ENCODE measurements at places on chromosomes 2 and 18.

- DNase-seq: no peak
Measured at GRCh38 chr18:79797518-79798345, at the start of gene KCNG2. TSS of gene KCNG2 (plus strand) at chr18:79797938. CDS start at chr18:79863668, 65,730 bp downstream.

- DNase-seq: no peak
Measured at GRCh38 chr18:44629406-44629805, 51.3 kb upstream of the SETBP1 start.

DNA sequence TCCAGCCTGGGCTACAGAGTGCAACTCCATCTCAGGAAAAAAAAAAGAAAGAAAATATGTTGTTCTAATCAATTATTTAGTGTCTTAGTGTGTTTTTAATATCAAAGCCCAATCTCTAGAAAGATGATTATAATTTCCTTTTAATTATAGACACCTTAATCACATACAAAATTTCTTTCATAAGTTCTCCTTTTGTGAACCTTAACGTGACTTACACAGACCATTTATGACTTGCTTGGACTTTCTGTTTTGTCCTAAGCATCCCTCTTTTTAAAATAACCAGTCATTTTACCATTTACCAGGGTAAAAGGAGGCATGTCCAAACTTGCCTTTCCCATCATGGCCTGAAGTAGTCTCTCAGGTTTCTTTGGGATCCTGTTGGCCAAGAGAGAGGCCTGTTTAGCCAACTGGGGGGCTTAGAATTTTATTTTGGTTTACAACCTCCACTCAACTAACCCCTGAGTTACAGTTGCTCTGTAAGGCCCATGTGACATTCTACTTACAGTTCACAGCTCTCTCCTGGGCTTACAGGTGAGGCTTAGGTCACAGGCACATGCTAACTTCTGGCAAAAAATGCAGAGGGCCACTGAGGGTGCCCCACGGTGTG, 23.9 kb upstream of the GPR155 start:
- peak; percentile 25 for DNase-seq

DNA sequence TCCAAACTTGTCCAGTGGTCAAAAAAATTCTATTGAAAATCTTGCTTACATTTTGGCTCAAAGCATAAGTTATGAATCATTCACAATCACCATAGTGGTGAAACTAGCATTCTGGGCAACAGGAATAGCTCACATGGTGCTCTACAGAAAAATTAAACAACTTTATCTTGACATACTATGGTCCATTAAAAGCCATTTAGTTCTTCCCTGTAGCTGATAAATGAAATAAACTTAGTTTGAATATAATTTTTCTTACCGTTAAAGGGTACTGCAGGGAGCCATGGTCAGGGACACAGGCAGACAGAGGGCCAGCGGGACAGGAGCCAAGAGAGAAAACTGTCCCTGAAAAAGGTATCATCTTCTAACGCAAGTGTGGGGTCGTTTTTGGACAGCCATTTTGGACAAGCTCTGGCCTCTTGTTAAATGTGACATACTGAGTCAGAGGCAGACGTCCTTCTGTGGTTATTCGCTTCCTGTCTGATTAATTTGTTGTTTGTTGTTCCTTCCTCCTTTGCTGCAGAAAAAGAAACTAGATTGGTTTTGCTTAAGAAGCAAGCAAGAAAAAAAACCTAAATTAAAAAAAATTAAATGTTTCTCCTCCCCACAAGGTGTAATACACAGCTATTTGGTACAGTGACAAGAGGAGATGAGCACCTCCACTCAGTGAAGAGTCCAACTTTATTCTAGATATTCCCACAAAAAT, at the start of gene WIPF1:
WIPF1 (minus strand) TSS at position 460 of the 703 bp plus-strand sequence. CDS start 12,231 bp downstream, outside the sequence.
- peak; percentile 76 for DNase-seq

- peak; percentile 75 for DNase-seq
Measured at GRCh38 chr18:67731851-67732250, 215.3 kb upstream of the DSEL start.

DNA sequence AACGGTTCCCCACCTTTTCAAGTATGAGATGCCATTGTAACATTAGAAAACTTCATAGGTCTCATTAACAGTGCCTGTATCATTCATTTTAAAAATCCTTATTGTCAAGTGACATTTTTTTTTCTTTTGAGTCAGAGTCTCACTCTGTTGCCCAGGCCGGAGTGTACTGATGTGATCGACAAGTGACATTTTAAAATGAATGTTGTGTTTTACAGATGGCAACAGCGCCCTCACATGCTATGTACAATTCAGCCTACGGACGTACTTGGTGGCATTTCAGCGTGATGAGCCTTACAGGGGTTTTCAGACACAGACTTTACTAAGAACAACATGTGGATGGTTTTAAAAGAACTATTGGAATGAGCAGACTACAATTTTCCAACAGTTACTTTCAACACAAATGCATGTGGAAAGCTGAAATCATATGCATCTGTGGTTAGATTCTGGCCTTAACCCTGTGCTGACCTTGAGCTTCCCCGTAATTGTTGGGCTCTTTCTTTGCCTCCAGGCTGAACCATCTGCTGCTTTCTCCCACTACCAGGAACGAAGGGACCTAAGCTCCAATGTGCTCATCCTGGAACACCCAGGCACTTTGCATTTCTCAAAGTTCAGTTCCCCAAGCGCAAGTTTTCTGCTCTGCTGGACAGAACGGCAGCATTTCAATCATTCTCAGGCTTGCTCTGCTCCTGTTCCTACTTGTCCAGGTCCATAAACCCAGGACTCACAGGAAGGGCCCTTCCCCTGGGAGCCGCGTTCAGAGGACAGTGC, 119.9 kb upstream of the NDUFV2 start:
- DNase-seq: peak; percentile 77

- no peak for DNase-seq
Measured at GRCh38 chr18:76530391-76530790, 35.3 kb upstream of the ZNF516 start.

- DNase-seq: no peak
Measured at GRCh38 chr2:128513961-128514283, 195.3 kb upstream of the HS6ST1 start.

DNA sequence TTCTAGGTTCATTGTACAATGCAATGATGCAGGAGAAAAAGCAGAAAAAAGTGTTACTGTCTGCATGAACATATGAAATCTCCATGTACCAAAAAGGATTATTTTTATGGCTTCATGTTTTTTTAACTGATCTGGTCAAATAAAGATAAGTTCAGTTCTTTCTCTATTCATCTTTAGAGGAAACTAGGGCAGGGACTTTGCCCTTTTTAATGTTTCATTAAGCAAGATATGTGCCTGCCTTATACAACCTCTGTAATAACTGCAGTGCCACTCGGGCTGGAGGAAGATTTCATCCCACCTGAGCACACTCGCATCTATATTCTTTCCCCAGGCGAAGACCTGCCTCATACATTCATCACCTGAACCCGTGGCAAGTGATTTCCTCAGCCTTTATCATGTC, 157.9 kb upstream of the DDX18 start:
- no peak for DNase-seq

DNA sequence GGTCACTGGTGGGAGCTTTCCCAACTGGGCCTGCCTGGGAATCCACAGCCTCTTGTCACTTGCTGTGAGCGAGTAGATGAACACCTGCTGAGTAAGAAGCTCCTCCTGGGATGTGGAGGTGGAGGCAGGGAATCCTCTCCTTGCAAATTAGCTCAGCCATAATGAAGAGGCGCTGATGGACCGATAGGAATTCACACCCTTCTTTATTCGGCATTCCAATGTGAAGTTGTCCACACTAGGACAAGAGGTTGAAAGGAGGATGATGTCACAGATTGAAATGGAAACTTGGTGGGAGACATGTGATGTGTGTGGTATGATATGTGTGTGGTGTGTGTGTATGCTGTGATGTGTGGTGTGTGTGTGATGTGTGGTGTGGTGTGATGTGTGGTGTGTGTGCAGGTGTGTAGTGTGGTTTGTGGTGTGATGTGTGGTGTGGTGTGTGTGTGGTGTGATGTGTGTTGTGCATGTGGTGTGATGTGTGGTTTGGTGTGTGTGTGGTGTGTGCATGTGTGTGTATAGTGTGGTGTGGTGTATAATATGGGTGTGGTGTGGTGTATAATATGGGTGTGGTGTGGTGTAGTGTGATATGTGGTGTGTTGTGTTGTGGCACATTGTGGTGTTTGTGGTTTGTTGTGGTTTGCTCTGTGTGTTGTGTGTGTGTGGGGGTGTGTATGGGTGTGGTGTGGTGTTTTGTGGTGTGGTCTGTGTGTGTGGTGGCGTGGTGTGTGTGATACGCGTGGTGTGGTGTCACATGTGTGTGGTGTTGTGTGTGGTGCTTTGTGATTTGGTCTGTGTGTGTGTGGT, 216.4 kb downstream of the BCL2 start:
- DNase-seq: no peak

- DNase-seq: no peak
Measured at GRCh38 chr18:46282646-46283045, 178.5 kb downstream of the HAUS1 start.

DNA sequence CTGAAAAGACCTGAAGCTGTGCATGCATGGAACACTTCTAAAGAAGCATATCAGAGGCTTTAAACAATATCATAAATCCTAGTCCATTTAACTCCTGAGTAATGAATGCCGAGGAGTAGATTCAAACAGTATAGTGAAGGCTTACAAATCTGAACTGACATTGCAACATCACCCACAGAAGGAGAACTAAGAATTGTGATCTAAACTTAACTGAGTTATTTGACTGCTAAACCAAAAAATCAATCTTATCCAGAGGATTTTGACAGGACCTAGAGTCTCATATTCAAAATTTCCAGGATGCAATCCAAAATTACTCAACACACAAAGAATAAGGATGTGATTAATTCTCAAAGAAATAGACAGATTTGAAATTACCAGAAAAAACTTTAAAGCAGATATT, 181.0 kb downstream of the SLC39A10 start:
- no peak for DNase-seq

Measured in EL (cell line).